SIG-M5 (cell line): ENCODE measurements at places on chromosomes 1 and 21.

- DNase-seq, result no peak
Measured at GRCh38 chr1:168281603-168282325, 1.1 kb downstream of the TBX19 start.

- no peak for DNase-seq
Measured at GRCh38 chr1:209231476-209232156, 351.9 kb upstream of the CAMK1G start.

- no peak for DNase-seq
Measured at GRCh38 chr1:84078108-84078841, 65.8 kb upstream of the PRKACB start.

GRCh38 chr1:20138961-20139550, at the start of gene PLA2G2F:
TSS of gene PLA2G2F (plus strand) at chr1:20139323. CDS start at chr1:20139428, 105 bp downstream.
- no peak for DNase-seq

DNA sequence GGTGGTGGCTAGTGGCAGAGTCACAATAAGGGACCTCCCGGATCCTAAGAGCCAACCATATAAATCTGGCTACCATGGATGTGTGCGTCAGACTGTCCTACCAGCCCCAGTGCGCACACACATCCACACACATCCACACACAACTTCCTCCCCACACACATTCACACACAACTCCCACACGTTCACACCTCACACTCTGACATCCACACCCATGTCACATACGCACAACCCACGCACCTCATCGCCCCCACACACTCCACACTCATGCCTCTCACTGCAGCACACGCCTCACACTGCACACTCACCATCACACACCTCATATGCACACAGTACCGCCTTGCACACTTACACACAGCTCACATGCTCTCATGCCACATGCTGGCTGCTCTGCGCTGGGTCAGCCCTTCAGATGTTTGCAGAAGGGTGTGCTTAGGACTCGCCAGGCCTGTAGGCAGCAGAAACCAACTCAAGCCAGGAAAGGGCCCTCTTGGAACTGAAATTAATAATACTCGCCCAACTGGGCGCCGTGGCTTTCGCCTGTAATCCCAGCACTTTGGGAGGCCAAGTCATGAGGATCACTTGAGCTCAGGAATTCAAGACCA, 3.0 kb downstream of the LDLRAD2 start:
- no peak for DNase-seq

DNA sequence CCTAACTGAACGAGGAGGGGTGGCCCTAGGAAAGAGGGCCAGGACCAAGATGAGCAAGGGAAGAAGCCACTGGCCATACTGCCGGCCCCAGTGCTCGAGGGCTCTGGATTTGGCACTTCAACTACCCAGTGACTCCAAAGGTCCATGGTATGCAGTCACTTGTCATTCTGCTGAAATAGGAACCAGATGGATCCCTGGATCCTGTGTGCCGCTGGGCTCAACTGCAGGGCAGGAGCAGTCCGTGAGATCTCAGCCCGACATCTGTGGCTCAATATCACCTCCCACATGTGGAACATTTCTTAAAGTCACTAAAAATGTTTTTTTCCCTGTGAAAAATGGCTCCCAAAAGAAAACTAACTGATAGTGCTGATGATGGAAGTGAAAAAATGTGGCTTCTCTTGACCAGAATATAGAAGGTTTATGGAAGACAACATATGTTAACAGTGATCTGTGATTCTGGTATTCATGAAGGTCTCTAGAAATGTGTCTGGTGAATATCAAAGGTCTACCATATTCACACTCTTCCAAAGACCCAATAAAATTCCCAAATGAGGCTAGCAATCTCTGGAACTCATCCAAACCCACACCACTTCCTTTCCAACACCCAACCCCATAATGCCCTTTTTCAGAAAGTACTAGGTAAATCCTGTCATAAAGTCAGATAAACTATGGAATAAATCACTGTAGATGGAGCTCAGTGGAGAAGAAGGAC, 24.1 kb downstream of the PAFAH2 start:
- no peak for DNase-seq

DNA sequence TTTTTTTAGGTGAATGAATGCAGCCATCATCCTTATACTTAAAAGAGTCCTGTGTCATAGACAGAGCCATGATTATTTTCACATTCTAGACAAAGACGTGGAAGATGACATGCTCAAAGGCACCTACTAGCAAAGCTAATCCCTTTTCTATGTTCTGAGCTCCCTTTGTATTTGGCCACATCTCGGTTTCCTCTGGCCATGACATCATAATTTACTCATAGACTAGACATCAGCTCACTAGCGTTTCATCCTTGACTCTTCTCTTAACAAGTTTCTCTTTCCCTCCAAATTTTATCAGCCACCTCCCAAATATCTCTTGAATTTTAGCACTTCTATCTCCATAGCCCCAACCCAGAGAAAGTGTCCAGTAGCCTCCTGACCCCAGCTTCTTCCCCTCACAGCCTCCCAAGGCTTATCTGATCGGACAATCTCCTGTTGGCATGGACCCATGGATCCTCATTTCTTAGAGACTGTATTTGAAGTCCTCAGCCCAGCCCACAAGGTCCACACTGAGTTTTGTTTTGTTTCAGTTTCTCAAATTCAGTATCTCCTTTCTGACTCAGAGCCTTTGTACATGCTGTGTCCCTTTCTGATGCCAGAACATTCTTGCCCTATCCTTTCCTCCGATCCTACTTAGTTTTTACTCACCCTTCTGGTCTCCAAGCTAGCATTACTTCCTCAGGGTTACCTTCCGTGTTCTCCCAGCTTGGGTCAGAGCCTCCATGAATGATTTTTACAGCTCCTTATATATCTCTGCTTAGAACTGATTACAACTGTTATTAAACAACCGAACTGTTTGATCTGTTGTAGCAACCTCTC, 33.0 kb upstream of the EPS8L3 start:
- DNase-seq, result no peak

- no peak for DNase-seq
Measured at GRCh38 chr1:189036628-189037027, 1441.0 kb downstream of the BRINP3 start.

- no peak for DNase-seq
Measured at GRCh38 chr1:8629241-8630091, 188.0 kb downstream of the RERE start.

- peak; percentile 96 for DNase-seq
Measured at GRCh38 chr1:183580281-183580682, 10.0 kb downstream of the NCF2 start.
